ENCODE measurements at places on chromosomes 4 and X. TPM values are rescaled to one million over a fixed set of nuclear protein-coding genes. Genes with fewer than 3 reads are reported as not detected.

The WAS gene
- total RNA-seq = 0.52 TPM

The HSD17B13 gene
- total RNA-seq = 0.07 TPM

The STAP1 gene
- total RNA-seq = not detected

The SHROOM3 gene
- total RNA-seq = 11.1 TPM

The PCDH19 gene
- 0.04 TPM for total RNA-seq

The RIBC1 gene
- total RNA-seq = 1.3 TPM
